ENCODE measurements at places on chromosomes 3 and 15.

GRCh38 chr3:124059580-124059979 lies 67.7 kb upstream of the ROPN1 start:
- DNase-seq, result no peak

DNA sequence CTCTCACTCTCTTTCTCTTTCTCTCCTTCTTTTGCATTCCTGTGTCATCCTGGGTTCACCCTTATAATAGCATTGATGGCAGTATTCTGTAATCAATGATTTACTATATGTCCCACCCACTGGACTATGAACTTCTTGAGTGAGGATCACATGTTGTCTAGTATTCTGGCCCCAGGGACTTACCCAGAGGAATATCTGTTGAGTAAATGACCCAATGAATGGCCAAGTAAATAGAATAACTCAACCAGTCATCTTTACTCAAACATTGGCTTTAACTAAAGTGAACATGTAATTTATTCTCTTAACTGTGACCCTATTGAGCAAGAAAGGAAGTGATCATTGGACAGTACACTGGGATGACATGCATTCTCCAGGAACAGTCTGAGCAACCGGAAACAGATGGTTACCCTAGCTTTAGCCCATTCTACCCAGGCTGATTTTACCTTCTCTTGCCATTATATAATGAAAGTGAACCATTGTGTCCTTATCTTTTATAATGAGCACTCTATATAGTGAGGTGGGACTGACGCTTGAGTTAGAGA lies 94.5 kb upstream of the SOX14 start:
- no peak for DNase-seq

DNA sequence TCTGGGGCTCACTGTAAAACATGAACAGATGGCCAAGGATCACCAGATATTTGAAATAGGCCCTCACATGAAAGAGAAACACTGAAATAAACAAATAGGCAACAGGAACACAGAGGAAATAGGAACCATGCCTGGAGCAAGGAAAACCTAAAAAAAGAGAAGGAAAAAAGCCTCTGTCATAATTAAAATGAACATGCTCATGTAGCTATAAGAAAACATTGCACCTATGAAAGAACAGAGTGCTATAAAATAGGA lies 102.4 kb downstream of the RAB11A start:
- no peak for DNase-seq

- DNase-seq, result peak; percentile 62
Observed at GRCh38 chr3:176514297-176514696, 683.0 kb downstream of the TBL1XR1 start.

GRCh38 chr3:53772562-53772961 lies 73.7 kb downstream of the CHDH start:
- DNase-seq, result no peak

- no peak for DNase-seq
Observed at GRCh38 chr15:61729646-61730045, 330.6 kb downstream of the VPS13C start.

- DNase-seq, result no peak
Observed at GRCh38 chr3:135157045-135157740, 362.1 kb downstream of the EPHB1 start.

- no peak for DNase-seq
Observed at GRCh38 chr3:15110206-15110605, 11.3 kb upstream of the RBSN start.

DNA sequence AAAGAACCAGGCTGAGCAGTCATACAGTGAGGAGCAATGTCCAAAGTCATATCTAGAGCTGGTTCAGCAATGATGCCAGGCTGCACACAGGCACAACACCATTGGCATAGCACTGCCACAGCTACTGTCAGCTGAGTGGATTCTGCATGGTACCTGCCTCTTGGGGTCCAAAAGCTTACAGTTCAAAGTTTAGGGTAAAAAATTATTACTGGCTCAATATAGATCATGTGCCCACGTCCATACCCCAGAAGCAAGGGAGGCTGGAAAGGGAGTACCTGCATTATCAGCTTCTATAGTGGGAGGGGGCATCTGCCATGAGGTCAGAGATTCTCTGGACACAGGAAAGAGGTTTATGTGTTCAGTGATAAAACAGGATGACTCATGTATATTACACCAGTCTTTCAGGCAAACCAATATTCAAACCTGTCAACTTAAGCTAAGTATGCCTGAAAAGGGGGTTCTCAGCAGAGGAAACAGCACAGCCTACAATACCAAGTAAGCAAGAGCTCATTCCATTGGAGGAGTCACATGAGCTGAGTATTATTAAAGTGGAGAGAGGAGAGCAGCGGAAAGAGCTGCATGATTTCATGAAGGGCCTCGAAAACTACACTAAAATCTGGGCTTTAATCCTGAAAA lies 99.0 kb downstream of the ANO10 start:
- peak; percentile 5 for DNase-seq

DNA sequence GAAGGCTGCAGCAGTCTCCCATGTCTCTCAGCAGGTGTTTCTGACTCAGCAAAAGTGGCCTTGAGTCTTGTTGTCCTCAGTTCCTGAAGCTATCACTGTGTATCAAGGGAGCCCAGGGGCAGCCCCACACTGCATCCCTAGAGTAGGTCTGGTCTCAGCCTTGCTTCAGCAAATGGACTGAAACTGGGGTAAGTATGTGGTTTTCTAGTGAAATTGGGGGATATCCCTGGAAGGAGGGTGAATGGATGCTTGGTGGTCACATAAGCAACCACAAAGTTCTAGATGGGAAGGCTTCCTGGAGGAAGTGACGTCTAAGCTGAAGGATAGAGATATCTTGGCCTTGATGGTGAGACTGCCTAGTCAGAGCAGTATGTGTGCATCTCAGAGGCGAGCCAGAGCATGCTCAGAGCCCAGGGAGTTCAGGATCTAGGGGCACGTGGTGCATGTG lies 38.4 kb downstream of the TMEM158 start:
- peak; percentile 67 for DNase-seq

DNA sequence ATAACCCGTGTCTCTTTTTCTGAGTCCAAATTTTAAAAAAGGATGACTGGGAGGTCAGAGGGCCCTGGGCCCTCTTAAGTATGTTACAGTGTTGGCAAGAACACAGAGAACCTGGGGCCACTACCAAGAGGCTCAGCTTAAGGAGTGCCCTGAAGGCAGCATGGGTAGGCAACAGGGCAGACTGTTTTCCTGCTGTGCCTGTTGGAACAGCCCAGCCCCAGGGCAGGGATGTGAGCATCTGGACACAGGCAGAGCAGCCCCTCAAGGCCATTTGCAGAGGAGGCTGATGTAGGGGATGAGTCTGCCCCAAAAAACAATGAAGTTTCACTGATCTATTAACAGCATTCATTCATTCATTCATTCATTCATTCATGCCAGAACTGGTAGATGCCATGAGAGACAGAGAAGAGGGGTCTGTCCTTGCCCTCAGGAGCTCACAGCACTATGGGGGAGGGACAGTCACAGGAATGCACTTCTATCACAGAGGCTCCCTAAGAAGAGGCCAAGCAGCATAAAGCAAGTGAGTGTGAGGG lies 2.2 kb upstream of the LTF start:
- no peak for DNase-seq

GRCh38 chr15:89377842-89378295 lies 43.2 kb upstream of the POLG start:
- DNase-seq, result no peak

- no peak for DNase-seq
Observed at GRCh38 chr3:4947028-4947427, 32.2 kb upstream of the BHLHE40 start.

- DNase-seq, result no peak
Observed at GRCh38 chr3:28906561-28907310, 374.1 kb upstream of the RBMS3 start.

DNA sequence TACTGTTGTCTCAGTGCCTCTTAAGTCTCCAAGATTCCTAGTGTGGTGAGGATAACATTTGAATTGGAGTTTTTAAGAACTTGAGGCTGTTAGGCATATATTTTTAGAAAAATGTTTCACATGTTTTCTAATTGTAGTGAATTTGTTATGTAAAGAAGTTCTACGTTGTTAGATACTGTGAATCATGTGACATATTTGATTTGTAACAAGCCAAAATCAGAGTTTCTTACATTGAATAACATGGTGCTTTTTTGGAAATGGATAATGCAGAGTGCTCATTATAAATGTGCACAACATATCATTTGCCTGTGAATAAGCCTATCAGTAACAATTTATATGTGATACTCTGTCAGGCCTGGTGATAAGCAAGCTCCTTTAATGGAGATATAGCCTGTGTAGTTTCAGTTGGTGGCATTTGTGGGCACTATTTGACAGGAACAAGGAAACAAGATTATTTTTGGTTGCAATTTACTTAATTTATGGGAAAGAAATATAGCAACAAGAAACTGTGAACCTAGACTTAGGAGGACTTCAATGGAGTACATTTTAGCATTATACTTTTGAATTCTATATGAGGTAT lies 328.8 kb downstream of the ARPP21 start:
- no peak for DNase-seq

DNA sequence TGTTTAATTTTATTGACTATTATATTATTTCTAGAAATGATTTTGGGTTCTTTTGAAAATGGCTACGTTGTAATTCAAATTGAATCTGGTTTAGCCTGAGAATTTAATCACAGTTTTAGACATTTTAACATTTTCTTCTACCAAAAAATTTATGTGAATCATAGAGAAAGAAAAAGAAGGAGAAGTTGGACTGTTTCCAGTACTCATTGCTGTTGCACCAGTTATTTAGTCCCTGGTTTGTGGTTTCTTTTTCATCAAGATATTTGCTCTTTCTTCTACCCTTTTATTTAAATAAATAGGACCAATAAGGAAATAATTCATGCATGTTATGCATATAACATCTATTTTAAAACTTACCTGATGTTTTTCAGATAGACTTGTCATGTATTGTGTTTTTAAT lies 1337.1 kb downstream of the ROBO1 start:
- no peak for DNase-seq

DNA sequence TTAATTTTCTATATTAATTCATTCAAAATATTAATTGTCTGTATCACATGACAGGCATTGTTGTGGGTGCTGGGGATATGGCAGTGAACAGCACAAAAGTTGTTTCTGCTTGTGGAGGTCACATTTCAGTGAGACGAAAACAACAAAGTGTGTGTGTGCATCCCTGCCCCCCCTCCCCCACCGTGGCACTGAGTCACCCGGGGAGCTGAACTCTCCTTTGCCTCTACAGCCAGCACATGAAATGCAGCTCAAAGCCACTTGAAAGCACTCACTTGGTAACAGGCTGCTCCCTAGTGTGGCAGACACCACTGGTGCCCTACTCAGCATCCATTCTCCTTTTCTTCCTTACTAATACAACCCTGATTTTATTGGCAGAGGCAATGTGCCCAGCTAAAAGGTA lies 16.9 kb upstream of the SCAMP5 start:
- peak; percentile 40 for DNase-seq

DNA sequence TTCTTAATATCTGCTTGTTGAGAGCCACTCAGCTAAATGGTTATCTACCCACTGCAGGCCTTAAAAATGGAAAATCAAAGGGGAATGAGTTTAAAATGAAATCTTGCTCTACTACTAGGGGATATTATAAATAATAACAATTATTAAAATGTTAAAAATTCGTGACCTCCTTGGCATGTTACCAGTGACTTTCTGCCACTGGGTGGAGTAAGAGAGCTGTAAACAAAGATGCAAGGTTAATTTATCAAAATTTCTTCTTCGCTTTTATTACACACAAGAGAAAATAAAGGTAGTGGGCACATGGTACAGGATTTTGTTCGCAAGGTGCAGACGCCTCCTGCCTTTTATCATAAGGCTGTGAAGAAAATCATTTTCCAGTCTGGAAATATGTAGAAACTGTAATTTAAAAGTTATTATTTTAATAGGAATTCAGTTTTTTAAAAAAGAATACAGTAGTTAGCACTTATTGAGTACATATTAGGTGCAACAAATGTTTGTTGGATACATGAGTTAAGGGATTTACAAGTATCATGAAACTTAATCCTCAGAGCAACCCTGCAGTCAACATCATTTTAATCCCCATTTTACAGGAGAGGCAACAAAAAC lies 272.6 kb downstream of the SUCLG2 start:
- DNase-seq, result peak; percentile 46

- DNase-seq, result no peak
Observed at GRCh38 chr15:49238342-49238741, 68.3 kb downstream of the GALK2 start.

- DNase-seq, result peak; percentile 44
Observed at GRCh38 chr3:107124885-107125284, 252.4 kb upstream of the CCDC54 start.

DNA sequence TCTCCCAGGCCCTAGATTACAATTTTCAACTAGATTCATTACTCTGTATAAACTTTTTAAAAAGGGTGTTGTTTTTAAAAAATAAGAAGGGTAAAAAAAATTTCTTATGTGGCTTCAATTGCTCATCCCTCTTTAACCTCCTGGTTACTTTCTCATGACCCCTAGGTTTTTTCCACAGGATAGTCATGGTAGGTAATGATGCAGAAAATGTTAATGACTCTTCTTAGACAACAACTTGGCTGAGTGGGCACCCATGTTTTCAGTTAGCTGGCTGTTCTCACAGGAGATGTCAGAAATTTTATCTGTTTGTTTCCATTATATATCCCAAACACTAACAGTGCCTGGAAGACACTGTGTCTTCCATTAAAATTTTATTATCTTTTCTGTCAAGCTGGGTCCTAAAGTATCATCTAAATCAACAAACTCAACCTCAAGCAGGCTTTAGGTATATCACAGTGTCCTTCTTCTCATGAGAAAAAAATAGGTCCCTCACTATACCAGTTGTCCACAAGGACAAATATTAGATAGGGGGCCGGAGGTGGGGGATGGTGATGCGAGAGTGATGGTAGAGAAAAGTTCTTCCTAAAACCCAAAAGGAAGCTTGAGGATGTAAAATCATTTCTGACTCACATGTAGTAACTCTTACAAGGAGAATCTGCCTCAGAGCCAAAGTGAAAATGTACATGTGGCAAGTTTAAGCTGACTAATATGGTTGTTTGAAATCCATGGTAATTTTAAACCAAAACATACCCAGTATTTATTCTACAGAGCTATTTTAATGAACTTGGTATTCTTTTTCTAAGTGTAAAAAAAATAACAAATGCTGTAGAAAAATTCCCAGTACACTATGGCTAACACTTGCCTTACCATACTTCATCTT lies 43.3 kb downstream of the PLOD2 start:
- peak; percentile 33 for DNase-seq

GRCh38 chr15:99099661-99100060 lies 5.2 kb upstream of the SYNM start:
- DNase-seq, result no peak

- no peak for DNase-seq
Observed at GRCh38 chr3:123528130-123528529, 56.7 kb downstream of the HACD2 start.

- DNase-seq, result no peak
Observed at GRCh38 chr15:44554934-44555723, 18.2 kb downstream of the EIF3J start.

GRCh38 chr3:122898298-122898697 lies 103.4 kb downstream of the SLC49A4 start:
- peak; percentile 66 for DNase-seq

All from epithelial cell of esophagus (primary cell).